Effector memory CD8-positive, alpha-beta T cell (primary cell): ENCODE measurements at places on chromosomes 7 and 10.

GRCh38 chr7:150380463-150380862 is 1.3 kb downstream of the ZNF775 start:
- H3K27ac ChIP-seq, result no peak overlapping the region
- H3K27me3 ChIP-seq, result no peaks in the 10 kb centered on the region
- DNase-seq, result no peak
- H3K36me3 ChIP-seq, result peaks cover 8% of the 10 kb centered on the region

- H3K4me1 ChIP-seq, result peaks cover 79% of the 10 kb centered on the region
- no peak for DNase-seq
- peak overlapping the region; percentile 63 for H3K4me3 ChIP-seq
- peak overlapping the region; percentile 95 for H3K27ac ChIP-seq
- H3K36me3 ChIP-seq, result peaks cover 40% of the 10 kb centered on the region
- no peaks in the 10 kb centered on the region for H3K27me3 ChIP-seq
Measured at GRCh38 chr10:26441491-26442214, 3.5 kb downstream of the APBB1IP start.

DNA sequence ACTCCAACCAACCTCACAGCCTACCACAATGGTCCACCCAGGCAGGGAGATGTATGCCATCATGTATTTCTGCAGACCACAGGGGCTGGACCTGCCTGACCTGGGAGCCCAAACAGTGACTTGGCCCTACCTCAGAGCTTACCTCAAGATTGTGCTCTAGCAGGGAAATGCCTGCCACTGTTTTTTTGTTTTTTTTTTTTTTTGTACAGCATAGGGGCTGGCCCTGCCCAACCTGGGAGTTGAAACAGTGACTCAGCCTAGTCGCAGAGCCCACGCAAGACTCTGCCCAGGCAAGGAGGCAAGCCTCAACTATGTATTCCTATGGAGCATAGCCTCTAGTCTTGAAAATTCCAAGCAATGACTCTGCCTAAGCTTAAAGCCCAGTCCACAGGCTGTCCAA is 39.3 kb upstream of the CDK6 start:
- DNase-seq, result no peak
- no peak overlapping the region for H3K27ac ChIP-seq
- no peak overlapping the region for H3K4me3 ChIP-seq
- H3K4me1 ChIP-seq, result peaks cover 2% of the 10 kb centered on the region
- H3K27me3 ChIP-seq, result no peaks in the 10 kb centered on the region

DNA sequence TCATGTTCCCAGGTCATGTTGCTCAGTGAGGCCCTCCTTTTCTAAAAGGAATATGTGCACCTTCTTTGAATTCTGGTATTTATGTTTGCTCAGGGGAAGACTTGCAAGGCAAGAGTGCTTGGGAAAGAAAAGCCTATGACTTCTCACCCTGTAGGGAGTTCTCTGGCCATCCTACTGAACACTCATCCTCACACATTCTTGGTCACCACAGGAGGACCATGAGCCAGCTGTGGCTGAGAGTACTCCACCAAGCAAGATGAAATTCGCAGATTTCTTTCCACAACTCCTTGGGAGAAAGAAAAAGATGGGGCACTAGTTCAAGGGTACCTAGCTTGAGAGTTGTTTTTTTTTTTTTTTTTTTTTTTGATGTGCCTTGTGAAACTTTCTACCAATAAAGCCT is 179.6 kb downstream of the FZD1 start:
- H3K4me3 ChIP-seq, result no peak overlapping the region
- DNase-seq, result no peak
- no peaks in the 10 kb centered on the region for H3K36me3 ChIP-seq
- H3K27me3 ChIP-seq, result no peaks in the 10 kb centered on the region
- H3K4me1 ChIP-seq, result no peaks in the 10 kb centered on the region

DNA sequence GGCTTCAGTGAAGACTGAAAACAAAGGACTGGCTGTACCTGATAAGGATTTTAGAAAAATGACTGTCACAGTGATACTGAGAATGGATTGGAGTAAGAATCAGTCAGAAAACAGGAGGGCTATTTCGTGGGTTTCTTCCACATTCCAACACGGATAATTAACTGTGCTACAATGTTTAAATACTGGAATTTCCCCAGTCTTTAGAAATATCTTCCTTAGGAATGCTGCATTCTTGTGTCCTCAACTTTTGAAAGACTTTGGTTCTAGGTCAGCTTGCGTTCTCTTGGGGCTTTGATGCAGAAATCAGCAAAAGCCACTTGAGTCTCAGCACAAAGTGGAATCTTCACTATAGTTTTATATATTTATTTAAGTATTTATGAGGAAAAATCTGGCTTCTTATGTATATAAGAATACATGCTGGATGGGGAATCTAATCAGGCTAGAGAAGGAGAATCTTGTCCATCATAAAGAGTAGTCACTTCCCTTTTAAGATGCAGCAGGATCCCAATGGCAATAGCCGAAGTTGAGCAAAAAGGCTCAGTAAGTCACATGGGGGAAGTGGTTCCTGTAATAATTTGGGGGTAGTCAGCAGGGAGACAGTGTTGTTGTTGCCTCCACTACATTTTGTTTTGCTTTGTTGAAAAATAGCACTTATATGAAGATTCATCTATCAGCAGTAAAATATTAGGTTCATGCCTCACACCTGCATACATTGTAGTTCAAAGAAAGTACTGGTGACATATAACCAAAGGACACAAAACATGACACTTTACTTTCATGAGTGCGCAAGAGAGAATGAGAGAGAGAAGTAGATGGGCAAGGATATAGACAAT is 86.0 kb downstream of the CH25H start:
- no peaks in the 10 kb centered on the region for H3K36me3 ChIP-seq
- DNase-seq, result no peak
- peaks cover 48% of the 10 kb centered on the region for H3K27me3 ChIP-seq
- H3K27ac ChIP-seq, result no peak overlapping the region

DNA sequence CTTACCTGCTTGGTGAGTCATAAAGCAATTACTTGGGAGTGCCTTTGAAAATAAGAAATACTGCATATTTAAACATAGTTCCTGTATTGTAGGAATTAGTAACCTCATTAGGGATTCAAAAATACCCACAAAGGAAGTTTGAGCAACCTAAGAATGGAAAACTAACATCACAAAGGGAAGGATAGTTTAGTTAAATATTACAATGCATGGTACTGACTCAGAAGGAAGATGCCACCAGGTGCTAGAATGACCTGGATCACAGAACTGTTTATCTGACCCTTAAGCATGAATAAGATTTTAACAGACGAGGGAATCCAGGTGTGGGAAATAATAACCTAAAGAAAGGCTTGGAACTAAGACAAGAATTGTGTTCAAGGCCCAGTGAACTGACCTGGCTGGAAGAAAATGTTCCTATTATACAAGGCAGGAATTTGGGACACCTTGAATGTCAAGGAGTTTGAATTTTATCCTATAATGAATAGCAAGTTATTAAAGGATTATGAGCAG is 106.4 kb downstream of the GSAP start:
- H3K4me1 ChIP-seq, result peaks cover 3% of the 10 kb centered on the region
- H3K36me3 ChIP-seq, result peaks cover 24% of the 10 kb centered on the region
- no peak overlapping the region for H3K27ac ChIP-seq
- no peak overlapping the region for H3K4me3 ChIP-seq
- no peaks in the 10 kb centered on the region for H3K27me3 ChIP-seq

DNA sequence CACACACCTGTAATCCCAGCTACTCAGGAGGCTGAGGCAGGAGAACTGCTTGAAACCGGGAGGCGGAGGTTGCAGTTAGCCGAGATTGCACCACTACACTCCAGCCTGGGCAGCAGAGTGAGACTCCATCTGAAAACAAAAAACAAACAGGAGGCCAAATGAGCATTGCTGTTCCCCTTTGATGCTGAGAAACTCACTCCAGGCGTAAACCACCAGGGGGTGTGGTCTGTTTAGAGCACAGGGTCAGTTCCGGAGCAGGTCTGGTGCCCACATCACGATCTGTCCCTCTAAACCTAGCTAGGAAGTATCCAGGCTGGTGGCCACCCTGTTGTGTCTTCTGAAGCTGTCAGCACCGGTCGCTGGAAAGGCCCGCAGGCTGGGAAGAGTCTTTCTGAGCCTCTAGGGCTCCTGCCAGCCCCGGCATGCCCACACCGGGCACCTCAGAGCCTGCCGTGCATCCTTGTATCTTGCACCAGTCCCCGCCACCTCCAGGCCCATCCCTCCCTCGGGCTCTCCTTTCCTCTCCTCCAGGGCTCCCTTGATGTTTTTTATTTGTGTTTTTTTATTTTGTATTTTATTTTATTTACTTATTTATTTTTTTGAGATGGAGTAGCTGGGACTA is 66.3 kb upstream of the SH2B2 start:
- peaks cover 2% of the 10 kb centered on the region for H3K4me1 ChIP-seq
- no peak overlapping the region for H3K27ac ChIP-seq
- H3K4me3 ChIP-seq, result no peak overlapping the region

DNA sequence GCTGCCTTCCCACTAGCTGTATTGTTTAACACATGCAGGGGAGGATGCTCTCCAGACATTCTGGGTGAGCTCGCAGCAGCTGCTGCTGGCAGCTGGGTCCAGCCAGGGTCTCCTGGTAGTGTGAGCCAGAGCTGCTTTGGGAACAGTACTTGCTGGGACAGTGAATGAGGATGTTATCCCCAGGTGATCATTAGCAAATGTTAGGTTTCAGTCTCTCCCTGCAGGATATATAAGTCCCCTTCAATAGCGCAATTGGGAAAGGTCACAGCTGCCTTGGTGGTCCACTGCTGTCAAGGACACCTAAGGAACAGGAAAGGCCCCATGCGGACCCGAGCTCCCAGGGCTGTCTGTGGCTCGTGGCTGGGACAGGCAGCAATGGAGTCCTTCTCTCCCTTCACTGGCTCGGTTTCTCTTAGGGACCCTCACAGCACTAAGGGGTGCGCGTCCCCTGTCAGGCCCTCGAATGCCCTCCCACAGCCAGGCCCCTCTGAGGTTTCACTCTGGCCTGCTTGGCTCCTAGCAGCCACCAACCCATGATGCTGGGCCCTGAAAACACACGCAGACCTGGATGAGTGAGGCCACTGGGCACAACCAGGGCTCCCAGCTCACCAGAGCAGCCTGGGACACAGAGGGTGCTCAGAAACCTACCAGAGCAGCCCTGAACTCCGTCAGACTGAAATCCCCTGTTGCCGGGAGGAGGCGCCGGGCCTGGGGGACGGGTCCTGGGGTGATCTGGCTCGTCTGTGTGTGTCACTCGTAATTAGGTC is 173.0 kb upstream of the LANCL2 start:
- H3K4me3 ChIP-seq, result no peak overlapping the region
- H3K4me1 ChIP-seq, result no peaks in the 10 kb centered on the region
- H3K27ac ChIP-seq, result no peak overlapping the region
- no peak for DNase-seq

GRCh38 chr7:44050915-44051560 is 6.5 kb downstream of the DBNL start:
- H3K4me3 ChIP-seq, result no peak overlapping the region
- H3K4me1 ChIP-seq, result peaks cover 35% of the 10 kb centered on the region
- DNase-seq, result no peak
- H3K36me3 ChIP-seq, result peaks cover 61% of the 10 kb centered on the region
- H3K27me3 ChIP-seq, result no peaks in the 10 kb centered on the region

- no peak overlapping the region for H3K4me3 ChIP-seq
- peaks cover 1% of the 10 kb centered on the region for H3K4me1 ChIP-seq
- H3K27ac ChIP-seq, result no peak overlapping the region
- H3K27me3 ChIP-seq, result no peaks in the 10 kb centered on the region
- DNase-seq, result no peak
Measured at GRCh38 chr7:6419310-6419773, 28.4 kb downstream of the DAGLB start.

GRCh38 chr7:143434660-143435059 is 8.6 kb upstream of the TAS2R60 start:
- no peak overlapping the region for H3K27ac ChIP-seq
- H3K27me3 ChIP-seq, result peaks cover 30% of the 10 kb centered on the region
- peaks cover 3% of the 10 kb centered on the region for H3K4me1 ChIP-seq
- H3K36me3 ChIP-seq, result peaks cover 4% of the 10 kb centered on the region
- DNase-seq, result no peak
- H3K4me3 ChIP-seq, result no peak overlapping the region

- H3K36me3 ChIP-seq, result peaks cover 4% of the 10 kb centered on the region
- peaks cover under 1% of the 10 kb centered on the region for H3K4me1 ChIP-seq
- no peak overlapping the region for H3K4me3 ChIP-seq
- H3K27ac ChIP-seq, result no peak overlapping the region
Measured at GRCh38 chr7:151334628-151335027, 7.0 kb upstream of the NUB1 start.

DNA sequence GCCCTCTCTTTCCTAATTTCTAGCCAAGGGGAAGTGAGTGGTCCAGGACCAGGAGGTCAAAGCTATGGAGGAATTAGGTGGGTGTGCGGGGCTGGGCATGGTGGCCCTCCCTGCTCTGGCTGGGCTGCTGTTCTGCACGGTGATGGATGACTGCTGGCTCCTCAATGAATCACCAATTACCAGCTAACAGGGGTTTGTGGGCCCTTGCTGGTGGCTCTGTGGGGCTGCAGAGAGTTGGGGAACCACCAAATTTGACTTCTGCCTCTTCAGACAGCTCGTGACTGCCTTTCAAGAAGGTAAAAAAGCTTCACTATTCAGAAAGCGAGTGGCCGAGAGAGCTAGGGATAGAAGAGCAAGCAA is 35.0 kb upstream of the HABP2 start:
- H3K4me3 ChIP-seq, result no peak overlapping the region
- no peaks in the 10 kb centered on the region for H3K36me3 ChIP-seq
- H3K27me3 ChIP-seq, result peaks cover 47% of the 10 kb centered on the region
- no peak for DNase-seq
- H3K27ac ChIP-seq, result no peak overlapping the region
- no peaks in the 10 kb centered on the region for H3K4me1 ChIP-seq

DNA sequence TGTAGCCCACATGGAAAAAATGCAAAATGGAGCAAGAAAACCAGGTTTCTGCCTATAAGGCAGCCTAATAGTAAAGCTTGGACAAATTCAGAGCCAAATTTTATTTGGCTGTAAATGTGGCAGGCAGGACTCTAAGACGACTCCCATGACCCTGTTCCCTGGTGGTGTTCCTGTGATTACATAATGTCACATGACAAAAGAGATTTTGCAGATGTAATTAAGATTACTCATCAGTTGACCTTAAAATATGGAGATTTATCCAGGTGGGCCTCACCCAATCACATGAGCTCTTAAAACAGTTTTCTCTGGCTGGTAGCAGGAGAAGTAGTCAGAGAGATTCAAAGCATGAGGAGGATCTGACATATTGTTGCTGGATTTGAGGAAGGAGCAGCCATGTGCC is 303.1 kb upstream of the IMMP2L start:
- no peaks in the 10 kb centered on the region for H3K36me3 ChIP-seq
- H3K27me3 ChIP-seq, result peaks cover 8% of the 10 kb centered on the region
- no peak overlapping the region for H3K4me3 ChIP-seq
- no peak for DNase-seq
- H3K27ac ChIP-seq, result no peak overlapping the region

DNA sequence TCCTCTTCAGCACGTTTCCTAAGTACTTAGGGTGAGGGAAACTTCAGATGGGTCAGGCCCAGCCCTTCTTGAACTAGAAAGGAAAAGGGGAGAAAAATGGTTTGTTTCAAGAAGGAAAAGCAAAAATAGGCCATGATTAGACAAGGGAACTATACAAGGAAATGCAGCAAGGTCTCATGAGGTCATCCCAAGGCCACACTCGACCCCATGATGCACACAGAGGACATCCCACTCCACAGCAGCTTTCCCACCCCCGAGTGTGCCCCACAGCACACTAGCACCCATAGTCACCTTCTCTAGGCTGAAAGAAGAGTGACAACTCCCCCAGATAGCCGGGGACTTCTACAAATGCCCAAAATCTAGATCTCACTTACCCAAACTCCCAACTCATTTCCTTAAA is 173.4 kb downstream of the FAM107B start:
- peaks cover 59% of the 10 kb centered on the region for H3K4me1 ChIP-seq
- H3K27ac ChIP-seq, result peak overlapping the region; percentile 93
- H3K4me3 ChIP-seq, result peak overlapping the region; percentile 85
- no peaks in the 10 kb centered on the region for H3K27me3 ChIP-seq
